ENCODE measurements at places on chromosomes 11 and 22.

GRCh38 chr11:124050748-124051147 is 9.6 kb upstream of the OR10G7 start:
- DNase-seq: no peak

- peak; percentile 59 for DNase-seq
These were observed 27.4 kb upstream of the MALAT1 start for GRCh38 chr11:65471447-65471891.

- no peak for DNase-seq
These were observed 33.4 kb downstream of the GRAMD4 start for GRCh38 chr22:46653596-46653995.

GRCh38 chr11:64243236-64243854 is 2.5 kb downstream of the FKBP2 start:
- no peak for DNase-seq

DNA sequence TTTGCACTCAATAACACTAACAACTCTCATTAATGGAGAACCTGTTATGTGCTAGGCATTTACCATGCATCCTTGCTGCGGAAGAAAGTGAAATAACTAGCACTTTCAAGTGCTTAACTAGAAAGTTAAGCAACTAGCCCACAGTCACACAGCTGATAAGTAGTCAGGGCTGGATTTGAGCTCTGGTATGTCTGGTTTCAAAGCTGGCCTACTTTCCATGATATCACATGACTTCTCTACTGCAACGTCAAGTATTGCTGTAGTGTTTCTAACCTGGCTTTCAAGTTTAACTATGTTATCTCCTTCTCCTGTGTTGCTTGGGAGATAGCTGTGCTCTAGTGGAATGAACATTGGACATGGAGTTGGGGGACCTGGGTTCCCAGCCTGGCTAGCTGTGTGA is 12.1 kb downstream of the SLC15A3 start:
- no peak for DNase-seq

DNA sequence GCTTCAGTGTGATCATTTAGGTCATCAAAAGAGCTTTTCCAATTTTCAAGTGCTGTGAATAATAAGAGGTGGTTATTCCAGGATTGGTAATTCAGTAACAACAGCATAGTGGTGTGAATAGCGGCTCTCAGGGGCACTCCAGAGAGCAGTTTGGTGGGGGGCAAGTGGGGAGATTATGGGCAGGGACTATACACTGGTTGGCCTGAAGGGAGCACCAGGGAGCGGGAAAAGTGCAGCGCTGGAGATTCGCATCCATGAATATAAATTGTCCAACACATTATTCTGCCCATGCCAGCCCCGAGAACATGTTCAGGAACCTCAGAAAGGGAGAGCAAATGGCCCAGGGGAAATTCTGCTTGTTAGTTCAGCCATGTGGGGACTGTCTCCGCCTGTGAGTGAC is 37.9 kb downstream of the OR6Q1 start:
- no peak for DNase-seq
